Right renal pelvis (tissue), 4 donors: ENCODE measurements at places on chromosomes 11 and 22. TPM values are rescaled to one million over a fixed set of nuclear protein-coding genes. Genes with fewer than 3 reads are reported as not detected.

ANGPTL5 gene
- polyA plus RNA-seq: not detected

SIRT3 gene
- polyA plus RNA-seq: 33.8 TPM

PRAME gene
- 1.5 TPM for polyA plus RNA-seq

MS4A7 gene
- 5.1 TPM for polyA plus RNA-seq

PGA4 gene
- 0.68 TPM for polyA plus RNA-seq

TRIM51 gene
- polyA plus RNA-seq: not detected

KRTAP5-10 gene
- polyA plus RNA-seq: 0.12 TPM

ABCC8 gene
- polyA plus RNA-seq: 1.5 TPM

CCDC87 gene
- polyA plus RNA-seq: 0.32 TPM

APOA4 gene
- polyA plus RNA-seq: 0.08 TPM

RASD2 gene
- 2.0 TPM for polyA plus RNA-seq
